ENCODE measurements at places on chromosomes 11 and 22. TPM values are rescaled to one million over a fixed set of nuclear protein-coding genes. Genes with fewer than 3 reads are reported as not detected.

GRCh38 chr11:130456286-130456685 lies 7.8 kb downstream of the ADAMTS15 start:
- no peak for DNase-seq

- no peak for DNase-seq
Measured at GRCh38 chr11:103920449-103920848, 116.0 kb upstream of the DDI1 start.

DNA sequence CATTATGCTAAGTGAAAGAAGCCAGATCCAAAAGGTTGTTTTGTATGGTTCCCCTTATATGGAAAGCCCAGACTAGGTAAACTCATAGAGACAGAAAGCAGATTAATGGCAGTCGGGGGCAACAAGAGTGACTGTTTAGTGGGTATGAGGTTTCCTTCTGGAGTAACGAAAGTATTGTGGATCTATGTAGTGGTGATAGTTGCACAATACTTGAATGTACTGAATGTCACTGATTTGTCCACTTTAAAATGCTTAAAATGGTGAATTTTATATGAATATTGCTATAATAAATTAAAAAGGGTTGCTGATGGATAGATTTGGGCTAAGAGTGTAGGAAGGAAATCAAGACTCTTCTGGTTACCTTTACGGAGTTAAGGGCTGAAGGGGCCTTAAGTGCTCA lies 10.0 kb upstream of the SGSM1 start:
- DNase-seq, result no peak

- no peak for DNase-seq
Measured at GRCh38 chr22:46162285-46162684, 12.0 kb downstream of the PPARA start.

DNA sequence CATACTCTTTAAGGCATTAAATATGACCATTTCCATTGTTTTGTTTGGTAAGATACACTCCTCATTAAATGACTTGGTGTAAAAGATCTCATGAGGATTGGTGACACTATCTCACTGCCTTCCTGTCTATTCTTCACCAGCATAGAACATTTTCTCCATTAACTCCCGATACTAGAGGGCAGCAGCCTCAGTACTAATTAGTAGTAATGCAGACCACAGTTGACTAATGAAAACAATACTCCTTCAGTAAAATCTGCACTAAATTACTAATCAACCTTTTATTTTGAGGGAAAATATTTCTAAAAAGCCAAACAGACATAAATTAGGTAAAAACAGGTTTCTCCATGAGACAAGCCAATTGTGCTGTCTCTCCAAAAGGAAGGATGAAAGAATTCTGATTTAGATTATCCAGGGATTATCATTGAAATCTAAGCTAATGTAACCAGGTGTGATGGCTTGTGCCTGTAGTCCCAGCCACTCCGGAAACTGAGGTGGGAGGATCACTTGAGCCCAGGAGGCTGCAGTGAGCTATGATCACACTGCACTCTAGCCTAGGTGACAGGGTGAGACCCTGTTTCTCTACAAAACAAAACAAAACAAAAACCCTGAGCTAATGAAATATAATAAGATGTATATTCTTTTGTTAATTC lies 9.4 kb downstream of the PGM2L1 start:
- no peak for DNase-seq

GRCh38 chr11:44927174-44927661 lies 23.5 kb downstream of the TP53I11 start:
- DNase-seq, result no peak

DNA sequence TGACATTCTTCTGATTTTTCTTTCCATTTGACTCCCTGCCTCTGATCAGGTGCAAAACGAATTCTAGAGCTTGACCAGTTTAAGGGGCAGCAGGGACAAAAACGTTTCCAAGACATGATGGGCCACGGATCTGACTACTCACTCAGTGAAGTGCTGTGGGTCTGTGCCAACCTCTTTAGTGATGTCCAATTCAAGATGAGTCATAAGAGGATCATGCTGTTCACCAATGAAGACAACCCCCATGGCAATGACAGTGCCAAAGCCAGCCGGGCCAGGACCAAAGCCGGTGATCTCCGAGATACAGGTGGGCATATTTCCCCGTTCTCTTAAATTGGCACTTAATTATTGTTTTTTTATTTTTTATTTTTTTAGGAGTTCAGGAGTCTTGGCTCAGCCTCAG lies 15.4 kb downstream of the XRCC6 start:
- no peak for DNase-seq

GRCh38 chr11:116970485-116971292 lies 127.5 kb downstream of the SIK3 start:
- DNase-seq, result no peak

DNA sequence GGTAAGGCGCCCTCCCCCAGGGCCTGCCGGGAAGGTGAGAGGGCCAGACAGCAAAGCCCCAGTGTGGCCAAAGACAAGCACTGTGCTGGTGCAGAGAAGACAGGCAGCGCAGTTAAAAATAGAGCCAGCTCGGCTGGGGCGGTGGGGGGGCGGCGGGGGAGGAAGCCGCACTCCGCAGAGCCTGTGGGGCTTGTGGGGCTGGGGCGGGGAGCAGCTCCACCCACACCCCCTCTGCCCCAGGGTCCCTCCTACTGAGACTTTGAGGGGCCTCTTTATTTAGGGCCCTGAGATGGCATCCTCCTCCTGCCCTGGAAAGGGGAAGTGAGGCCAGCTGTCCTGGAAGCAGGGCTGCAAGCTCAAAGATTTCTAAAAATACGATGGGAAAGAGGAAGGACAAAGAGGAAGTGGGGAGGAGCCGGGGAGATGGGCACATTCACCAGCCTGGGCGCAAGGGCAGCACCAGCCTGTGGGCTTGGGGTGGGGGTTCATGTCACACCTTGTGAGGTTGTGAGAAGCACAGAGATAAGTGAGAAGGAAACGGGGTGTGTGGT lies 2.6 kb downstream of the CYTH4 start:
- no peak for DNase-seq

DNA sequence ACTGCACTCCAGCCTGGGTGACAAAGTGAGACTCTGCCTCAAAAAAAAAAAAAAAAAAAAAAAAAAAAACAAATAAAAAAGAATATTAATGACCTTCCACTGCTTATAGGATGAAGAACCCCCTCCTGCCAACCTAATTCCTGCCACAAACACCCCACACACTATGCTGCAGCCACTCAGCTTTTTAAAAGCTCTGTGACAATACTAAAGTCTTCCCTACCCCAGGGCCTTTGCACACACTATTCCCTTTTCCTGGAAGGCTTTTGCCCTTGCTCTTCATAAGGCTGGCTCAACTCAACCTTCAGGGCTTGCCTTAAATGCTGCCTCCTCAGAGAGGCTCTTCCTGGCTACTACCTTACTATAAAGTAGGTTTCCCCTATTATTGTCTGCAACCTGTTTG lies 10.8 kb upstream of the KCNJ11 start:
- DNase-seq, result no peak

- no peak for DNase-seq
Measured at GRCh38 chr22:45998638-45999378, 21.8 kb upstream of the WNT7B start.

DNA sequence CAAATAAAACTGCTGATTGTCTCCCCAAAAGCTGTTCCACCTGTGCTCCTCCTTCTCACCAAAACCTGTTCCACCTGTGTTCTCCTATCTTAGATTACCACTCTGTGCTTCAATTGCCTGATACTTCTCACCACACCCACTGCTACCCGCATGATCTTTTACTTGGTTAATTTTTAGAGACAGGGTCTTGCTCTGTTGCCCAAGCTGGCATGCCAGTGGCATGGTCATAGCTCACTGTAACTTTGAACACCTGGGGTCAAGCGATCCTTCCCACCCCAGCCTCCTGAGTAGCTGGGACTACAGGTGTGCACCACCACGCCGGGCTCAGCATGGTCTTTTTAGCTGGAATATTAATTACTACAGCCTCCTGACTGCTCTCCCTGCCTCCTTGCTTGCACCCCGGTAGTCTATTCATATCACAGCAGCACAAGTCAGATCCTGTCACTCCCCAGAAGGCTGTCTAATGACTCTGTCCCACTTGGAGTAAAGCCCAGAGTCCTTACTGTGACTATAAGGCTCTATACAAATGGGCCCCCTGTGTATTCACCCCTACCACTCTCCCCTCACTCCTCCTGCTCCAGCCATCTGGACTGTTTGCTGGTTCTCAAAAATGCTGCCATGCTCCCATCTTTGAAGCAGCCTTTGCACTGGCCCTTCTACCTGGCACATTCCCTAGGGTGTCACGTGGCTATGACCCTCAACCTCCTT lies 3.5 kb downstream of the C11orf91 start:
- no peak for DNase-seq

- DNase-seq, result no peak
Measured at GRCh38 chr22:29715240-29715639, 4.6 kb upstream of the CABP7 start.

DNA sequence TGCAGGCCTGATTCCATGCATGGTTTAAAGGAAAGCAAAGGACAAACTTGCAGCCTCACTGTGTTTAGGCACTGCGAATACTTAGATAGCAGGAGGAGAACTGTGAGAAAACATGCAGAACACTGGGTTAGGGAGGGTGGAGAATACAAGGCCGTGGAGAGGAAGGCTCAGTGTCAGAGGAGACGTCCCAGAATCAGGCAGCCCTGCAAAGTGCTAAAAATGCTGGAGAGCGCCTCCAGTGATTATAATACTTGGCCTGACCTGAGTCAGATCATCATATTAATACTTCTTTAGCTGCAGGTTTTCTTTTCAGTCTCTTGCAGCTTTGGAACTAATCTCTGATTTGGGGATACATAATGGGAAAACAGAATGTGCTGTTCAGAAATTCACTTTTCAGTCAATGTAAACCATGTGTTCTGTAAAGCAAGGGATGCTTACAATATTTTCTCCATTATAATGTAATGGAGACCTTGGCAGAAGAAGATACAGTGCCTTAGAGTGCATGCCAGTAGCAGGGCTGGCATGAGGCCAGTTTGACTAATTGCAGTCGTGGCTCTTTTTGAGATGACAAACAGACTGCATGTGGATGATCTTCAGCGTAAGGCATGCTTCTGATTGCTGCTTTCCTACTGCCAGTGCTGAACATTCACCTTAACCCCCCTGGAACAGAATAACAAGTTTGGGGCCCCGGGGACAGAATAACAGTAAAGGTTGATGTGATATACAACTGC lies 16.8 kb downstream of the EXT2 start:
- no peak for DNase-seq

DNA sequence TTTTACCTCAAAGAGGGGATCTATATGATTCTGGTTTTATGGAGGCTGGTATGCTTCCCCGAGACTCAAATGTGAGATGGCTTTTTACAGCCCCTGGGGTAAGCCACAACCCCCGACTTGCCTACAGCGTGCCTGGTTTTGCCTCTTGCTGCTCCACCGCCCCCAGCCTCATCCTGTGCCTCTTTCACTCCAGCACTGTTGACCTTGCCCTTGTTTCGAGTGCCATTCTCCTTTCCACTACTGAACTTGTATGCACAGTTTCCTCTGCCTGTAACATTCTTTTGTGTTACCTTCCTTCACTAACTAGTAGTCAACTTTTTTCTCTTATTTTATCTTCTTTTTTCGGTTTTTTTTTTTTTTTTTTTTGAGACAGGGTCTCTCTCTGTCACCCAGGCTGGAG lies 219.0 kb upstream of the ZBED5 start:
- no peak for DNase-seq

DNA sequence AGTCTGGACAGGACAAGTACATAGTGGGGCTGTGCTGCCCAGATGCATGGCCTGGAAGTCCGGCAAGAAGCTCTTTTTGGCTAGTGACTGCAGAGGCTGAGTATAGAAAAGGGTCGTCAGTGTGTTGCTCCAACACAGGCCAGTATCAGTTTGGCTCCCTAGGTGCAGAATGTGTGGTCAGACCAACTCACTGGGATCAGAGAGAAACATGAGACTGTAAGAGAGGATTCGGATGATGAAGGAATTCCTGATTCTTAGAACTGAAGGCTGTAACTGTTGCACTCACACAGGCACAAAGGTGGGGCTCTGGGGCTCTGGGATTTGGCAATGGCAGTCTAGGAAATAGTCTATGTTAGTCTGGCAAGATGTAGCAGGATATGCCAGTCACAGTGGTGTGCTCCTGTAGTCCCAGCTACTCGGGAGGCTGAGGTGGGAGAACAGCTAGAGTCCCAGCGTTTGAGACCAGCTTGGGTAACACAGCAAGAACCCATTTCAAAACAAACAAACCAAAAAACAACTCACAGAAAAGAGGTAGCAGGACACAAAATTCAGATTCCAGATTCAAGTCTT lies 11.1 kb upstream of the UPB1 start:
- DNase-seq, result no peak

DNA sequence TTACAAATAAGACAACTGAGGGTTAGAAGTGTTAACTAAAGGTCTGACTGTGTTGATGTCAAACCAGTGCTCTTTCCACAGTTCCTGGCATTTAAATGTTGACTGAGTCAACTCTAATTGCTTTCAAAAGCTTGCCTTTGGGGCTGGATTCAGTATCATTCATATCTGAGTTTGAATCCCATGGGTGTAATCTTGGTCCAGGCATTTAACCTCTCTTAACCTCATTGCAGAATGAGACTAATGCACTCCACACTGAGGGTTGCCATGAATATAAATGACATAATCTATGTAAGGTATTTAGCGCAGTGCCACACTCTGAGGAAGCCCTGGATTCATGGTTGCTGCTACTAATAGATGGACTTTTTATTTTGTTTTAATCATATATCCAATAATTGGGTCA lies 274.3 kb downstream of the DDX10 start:
- DNase-seq, result no peak

DNA sequence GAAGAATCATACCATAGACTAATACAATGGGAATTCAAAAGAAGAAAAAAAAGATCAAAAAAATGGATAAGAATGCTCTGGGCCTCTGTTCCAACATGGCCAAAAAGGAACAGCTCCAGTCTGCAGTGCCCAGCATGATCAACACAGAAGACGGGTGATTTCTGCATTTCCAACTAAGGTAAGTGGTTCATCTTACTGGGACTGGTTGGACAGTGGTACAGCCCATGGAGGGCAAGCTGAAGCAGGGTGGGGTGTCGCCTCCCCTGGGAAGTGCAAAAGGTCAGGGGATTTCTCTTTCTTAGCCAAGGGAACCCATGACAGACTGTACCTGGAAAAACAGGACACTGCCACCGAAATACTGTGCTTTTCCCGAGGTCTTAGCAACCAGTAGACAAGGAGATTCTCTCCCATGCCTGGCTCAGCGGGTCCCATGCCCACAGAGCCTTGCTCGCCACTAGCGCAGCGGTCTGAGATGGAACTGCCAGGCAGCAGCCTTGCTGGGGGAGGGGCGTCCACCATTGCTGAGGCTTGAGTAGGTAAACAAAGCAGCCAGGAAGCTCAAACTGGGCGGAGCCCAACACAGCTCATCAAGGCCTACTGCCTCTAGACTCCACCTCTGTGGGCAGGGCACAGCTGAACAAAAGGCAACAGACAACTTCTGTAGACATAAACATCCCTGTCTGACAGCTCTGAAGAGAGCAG lies 428.4 kb downstream of the MN1 start:
- DNase-seq, result no peak

- no peak for DNase-seq
Measured at GRCh38 chr11:95375886-95376285, 144.9 kb upstream of the SESN3 start.

SLC22A9 gene
- polyA plus RNA-seq, result 0.59 TPM

LMNTD2 gene
- polyA plus RNA-seq, result 7.5 TPM

KRTAP5-11 gene
- polyA plus RNA-seq, result 0.35 TPM

CHADL gene
- polyA plus RNA-seq, result 3.4 TPM

RIC3 gene
- 13.3 TPM for polyA plus RNA-seq

CCDC179 gene
- not detected for polyA plus RNA-seq

MPZL3 gene
- polyA plus RNA-seq, result 6.8 TPM

FOLR2 gene
- polyA plus RNA-seq, result 44.4 TPM

HEPN1 gene
- not detected for polyA plus RNA-seq

IGLL5 gene
- polyA plus RNA-seq, result not detected

ALG9 gene
- 45.6 TPM for polyA plus RNA-seq

NARS2 gene
- 56.7 TPM for polyA plus RNA-seq

CAPRIN1 gene
- polyA plus RNA-seq, result 240 TPM

A4GALT gene
- polyA plus RNA-seq, result 17.5 TPM

ADM gene
- polyA plus RNA-seq, result 13.3 TPM

Measured in left renal pelvis (tissue), 4 donors.